ENCODE measurements at places on chromosomes 7 and 10.

DNA sequence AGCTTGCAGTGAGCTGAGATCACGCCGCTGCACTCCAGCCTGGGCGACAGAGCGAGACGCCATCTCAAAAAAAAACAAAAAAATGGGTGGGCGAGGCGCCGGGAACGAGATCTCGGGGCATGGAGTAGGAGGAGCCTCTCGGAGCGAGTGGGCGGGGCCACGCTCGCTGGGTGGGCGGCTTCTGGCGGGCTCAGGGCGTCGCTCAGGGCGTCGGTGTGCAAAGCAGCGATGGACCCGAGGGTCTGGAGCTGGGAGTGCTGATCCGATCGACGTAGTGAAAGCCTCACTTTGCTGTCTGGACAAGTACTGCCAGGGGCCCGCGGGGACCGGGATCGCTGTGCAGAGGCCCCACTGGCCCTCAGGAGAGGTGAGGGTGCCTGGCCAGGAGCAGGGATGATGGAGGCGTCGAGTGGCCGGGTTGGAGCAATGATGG is 22.6 kb upstream of the AMZ1 start:
- no peak for DNase-seq

- DNase-seq = peak; percentile 58
Observed at GRCh38 chr7:155203059-155203881, 94.4 kb upstream of the INSIG1 start.

GRCh38 chr7:47521011-47521795 is 60.7 kb downstream of the TNS3 start:
- no peak for DNase-seq

DNA sequence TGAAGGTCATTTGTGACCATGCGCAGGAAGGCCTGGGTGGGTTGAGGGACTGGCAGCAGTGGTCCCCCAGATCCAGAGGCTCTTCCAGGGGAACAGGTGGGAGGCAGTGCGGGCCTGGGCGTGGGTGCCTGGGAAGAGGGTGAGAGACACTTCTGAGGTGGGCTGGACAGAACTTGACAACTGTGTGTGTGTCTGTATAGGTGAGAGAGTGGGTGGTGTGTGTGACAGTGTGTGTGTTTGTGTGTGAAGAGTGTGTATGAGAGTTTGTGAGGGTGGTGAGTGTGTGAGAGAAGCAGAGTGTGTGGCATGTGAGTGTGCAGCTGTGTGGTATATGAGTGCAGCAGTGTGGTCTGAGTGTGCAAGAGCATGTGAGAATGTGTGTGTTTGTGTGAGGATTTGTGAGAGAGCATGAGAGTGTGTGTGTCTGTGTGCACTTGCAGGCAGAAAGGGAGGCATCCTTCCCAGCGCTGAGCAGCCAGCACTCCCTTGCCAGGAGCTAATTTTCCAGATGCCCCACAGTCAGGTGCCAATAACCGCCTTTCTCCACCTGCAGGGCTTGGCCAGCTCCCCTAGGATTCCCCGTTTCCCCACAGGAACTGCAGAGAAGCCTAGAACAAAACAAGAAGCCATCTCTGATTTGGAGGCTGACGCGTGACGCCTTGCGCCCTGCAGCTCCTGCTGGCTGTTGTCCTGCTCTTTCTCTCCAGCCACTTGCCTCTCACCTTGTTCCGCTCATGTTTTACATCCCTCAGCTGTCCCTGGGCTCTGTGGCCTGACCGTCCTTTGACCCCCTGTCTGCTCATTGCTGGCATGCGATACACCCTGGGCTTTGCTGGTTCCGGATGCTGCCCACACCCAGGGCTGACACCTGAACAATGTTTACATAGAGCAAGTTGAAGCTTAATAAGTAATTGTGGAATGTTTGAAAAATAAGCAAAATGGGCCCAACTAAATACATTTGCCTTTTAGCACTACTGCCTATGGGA is 88.0 kb downstream of the TMEM178B start:
- DNase-seq = peak; percentile 80

- DNase-seq = no peak
Observed at GRCh38 chr7:50362712-50363282, 58.3 kb downstream of the IKZF1 start.
